ENCODE measurements at places on chromosomes 1 and 21. TPM values are rescaled to one million over a fixed set of nuclear protein-coding genes. Genes with fewer than 3 reads are reported as not detected.

DNA sequence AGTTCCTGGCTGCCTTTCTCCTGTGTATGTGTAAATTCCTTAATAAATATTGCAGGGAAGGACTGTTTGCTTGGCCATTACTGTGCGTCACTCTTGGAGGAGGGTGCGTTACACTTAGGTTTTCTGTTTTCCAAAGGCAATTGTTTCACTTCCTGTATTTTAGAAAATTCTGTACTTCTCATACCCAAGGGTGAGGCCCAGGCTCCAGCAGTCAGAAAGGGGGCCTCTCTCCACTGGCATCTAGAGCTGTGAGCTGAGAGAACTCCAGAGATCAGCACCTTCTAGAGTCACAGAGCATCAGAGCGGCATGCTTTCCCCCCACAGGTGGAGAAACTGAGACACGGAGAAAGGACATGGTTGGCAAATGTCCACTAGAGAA is 27.0 kb upstream of the ZFP69B start:
- DNase-seq: no peak

- DNase-seq: no peak
Observed at GRCh38 chr21:29656504-29657239, 283.1 kb downstream of the GRIK1 start.

The GPR161 gene
- total RNA-seq: 38.5 TPM

DNA sequence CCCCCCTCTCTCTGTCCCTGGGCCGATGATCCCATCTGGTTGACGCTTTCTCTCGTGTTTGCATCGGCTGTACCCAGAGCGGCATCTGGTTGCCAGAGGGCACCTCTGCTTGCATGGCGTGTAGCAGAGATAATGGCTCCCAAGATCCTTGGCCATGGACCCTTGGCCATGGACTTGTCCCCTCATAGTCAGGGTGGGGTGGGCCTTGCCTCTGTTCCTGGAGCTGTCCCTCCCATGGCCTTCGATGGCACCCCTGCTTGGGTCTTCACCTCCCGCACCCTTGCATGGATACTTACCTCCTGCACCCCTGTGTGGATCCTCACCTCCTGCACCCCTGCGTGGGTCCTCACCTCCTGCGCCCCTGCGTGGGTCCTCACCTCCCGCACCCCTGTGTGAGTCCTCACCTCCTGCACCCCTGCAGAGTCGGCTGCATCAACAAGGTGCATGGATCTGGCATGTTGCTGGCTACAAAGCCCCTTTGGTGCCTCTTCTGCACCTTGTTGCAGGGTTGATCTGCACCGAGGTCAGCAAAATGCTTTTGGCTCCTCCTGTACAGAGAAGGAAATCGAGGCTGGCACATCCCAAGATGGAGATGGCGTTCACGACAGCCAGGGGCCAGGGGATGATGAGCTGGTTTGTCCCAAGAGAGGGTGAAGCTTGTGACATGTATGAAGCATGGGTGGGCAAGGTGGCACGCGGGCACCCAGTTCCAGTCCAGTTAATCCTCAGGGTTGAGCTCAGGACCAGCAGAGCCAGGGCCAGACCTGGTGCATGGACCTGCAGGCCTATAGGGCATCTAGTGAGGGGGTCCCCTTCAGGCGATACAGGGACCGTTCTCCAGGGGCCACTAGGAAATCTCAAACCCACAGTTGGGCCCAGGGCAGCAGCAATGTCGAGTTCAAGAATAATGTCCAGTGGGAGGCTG is 46.1 kb upstream of the C1orf174 start:
- DNase-seq: no peak

GRCh38 chr1:4366091-4366490 is 288.3 kb upstream of the AJAP1 start:
- no peak for DNase-seq

DNA sequence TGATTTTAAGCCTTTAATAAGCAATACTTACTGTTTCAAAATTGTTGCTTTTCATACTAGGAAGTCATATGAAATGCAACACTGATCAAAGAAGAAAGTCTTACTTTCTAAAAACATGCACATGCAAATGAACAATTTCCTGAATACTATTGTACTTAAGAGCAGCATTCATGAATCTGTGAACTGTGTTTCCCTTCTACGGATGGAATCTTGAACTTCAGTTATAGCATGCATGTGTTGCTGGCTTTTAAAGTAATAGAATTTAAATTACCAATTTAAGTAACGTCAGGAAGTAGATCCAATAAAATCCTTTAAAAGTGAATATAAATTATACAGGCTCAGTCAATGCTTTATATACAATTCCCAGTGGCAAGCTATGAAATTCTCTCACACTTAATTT is 348.9 kb downstream of the KCNT2 start:
- no peak for DNase-seq

The LCE2C gene
- total RNA-seq: not detected

The MMP23B gene
- 4.8 TPM for total RNA-seq

GRCh38 chr1:68528243-68528642 is 31.4 kb upstream of the DEPDC1 start:
- DNase-seq: no peak

The ADCY10 gene
- total RNA-seq: 0.94 TPM

The CYYR1 gene
- total RNA-seq: 4.7 TPM

GRCh38 chr1:31418626-31419323 is 5.8 kb downstream of the SERINC2 start:
- DNase-seq: no peak

GRCh38 chr1:236741753-236742152 is 53.3 kb upstream of the MTR start:
- no peak for DNase-seq

The ADAM30 gene
- total RNA-seq: not detected

GRCh38 chr1:54950006-54950368 is 30.4 kb upstream of the TMEM61 start:
- DNase-seq: no peak

The SLC26A9 gene
- not detected for total RNA-seq

DNA sequence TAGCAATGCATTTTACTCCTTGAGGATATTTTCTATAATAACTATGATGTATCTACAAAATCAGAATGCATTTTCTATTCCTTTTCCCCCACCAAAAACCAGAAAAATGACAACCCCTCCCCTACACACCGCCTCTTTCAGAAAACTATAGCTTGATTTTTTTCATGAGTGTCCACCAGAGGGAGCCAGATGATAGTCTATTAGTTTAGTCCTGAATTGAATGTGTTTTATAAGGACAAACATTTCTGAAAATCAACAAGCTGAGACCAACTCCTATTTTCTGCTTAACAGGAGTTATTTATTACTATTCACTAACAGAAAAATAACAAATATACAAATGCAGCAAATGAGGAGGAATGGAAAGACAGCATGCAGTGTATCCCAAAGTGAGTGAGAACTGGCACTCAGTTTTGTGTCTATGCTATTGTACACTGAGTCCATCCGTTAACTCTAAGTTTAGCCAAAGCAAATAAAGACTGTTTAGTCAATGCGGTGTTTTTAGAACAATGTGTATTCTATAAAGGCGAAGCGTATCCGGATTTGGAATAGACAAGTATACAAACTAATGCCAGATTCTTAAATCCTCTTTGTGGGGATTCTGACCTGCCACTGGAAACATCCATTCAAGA is 182.6 kb downstream of the VAV3 start:
- DNase-seq: no peak

The AUNIP gene
- 1.3 TPM for total RNA-seq

The NTMT2 gene
- total RNA-seq: not detected

GRCh38 chr1:42767510-42768000 is 506 bp downstream of the C1orf50 start:
- DNase-seq: no peak

The SPATA46 gene
- not detected for total RNA-seq

GRCh38 chr1:97245682-97246081 is 524.1 kb downstream of the PTBP2 start:
- DNase-seq: no peak

- DNase-seq: no peak
Observed at GRCh38 chr21:42057851-42058437, 13.2 kb upstream of the UMODL1 start.

The GNAT2 gene
- not detected for total RNA-seq

- DNase-seq: no peak
Observed at GRCh38 chr1:225044258-225044657, 114.8 kb downstream of the DNAH14 start.

The AMPD1 gene
- total RNA-seq: not detected

DNA sequence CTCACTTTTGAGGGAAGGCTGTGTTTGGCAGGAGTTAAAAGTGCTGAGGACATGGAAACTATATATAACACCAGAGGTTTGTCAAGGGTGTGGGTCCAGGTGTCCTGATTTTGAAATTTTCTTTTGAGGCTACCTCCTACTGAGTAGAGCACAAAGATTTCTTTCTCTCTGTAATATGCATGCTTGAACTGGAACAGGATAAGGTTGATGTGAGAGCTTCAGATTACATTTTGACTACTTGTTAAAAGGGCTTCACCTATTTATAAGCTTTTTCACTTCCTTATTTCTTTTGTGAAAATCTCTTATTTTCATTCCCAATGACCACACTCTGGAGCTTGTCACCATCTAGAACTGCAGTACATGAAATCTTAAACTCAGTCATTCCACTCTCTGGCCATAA is 59.8 kb upstream of the PLA2G4A start:
- DNase-seq: no peak

DNA sequence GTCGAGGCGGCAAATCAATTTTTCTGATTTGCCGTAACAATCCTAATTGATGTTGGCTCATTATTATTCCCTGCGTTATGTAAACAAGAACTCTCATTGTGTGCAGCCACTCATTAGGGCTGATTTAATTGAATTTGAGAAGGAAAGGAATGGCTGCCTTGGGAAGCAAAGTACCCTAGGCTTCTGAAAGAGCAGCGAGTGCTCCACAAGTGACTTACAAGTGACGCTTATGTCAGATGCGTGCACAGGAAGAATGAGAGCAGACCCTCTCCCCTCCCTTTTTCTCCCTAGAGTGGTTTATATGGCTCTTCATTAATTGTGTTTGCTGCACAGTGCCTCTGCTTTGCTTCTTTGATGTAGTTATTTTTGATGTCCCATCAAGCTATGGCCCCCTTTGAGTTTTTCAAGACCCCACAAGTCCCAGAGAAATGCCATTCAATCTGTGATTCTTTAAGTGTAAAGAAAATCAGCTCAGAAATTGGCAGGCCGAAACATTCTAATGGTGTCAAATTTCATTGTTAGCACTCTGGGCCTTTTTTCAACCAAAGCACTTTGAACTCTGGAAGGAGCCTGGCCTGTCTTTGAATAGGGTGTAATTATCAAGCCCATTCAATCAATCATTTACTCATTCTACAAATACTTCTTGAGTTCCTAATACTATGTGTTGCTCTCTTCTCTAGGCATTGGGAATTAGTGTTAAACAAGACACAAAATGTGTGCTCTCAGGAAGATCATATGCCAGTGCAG is 86.8 kb upstream of the VAV3 start:
- DNase-seq: no peak

The CRYAA gene
- total RNA-seq: not detected

The CLCNKB gene
- 0.34 TPM for total RNA-seq

The WNT2B gene
- 2.3 TPM for total RNA-seq

The S100A5 gene
- total RNA-seq: 1.0 TPM

- no peak for DNase-seq
Observed at GRCh38 chr1:245026247-245026646, 128.5 kb upstream of the KIF26B start.

DNA sequence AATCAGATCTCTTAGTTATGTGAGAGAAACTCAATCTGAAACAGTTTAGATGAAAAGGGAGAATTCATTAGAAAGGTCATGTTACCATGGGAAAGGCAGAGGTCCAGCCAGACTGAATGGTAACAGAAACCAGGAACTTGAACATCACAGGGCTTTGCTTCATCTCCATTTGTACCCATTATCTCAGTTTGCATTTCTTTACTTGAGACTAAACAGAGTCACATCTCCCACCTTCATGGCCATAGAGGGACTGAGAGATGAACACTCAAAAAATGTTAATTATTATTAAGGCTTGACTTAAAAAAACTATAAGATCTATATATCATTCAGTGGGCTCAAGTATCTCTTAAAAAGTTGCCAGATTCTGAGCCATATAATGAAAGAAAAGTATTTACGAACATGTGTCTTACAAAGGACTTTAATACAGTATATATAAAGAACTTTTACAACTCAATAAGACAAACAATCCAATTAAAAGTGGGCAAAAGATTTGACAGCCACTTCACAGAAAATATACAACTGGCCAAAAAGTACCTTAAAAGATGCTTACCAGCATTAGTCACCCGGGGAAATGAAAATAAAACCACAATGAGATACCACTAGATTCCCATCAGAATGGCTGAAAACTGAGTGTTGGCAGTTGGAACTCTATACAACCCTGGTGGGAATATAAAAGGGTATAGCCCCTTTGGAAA is 13.2 kb downstream of the KYAT3 start:
- DNase-seq: no peak

GRCh38 chr1:25692560-25692959 is 76.0 kb downstream of the MAN1C1 start:
- DNase-seq: no peak

GRCh38 chr1:1199141-1199960 is 7.0 kb downstream of the TNFRSF18 start:
- DNase-seq: no peak

GRCh38 chr1:51990478-51990965 is at the start of gene RAB3B:
Gene RAB3B (minus strand): TSS chr1:51990700. CDS start chr1:51977117, 13,583 bp downstream.
- peak; percentile 92 for DNase-seq

The NFIA gene
- total RNA-seq: 43.3 TPM

DNA sequence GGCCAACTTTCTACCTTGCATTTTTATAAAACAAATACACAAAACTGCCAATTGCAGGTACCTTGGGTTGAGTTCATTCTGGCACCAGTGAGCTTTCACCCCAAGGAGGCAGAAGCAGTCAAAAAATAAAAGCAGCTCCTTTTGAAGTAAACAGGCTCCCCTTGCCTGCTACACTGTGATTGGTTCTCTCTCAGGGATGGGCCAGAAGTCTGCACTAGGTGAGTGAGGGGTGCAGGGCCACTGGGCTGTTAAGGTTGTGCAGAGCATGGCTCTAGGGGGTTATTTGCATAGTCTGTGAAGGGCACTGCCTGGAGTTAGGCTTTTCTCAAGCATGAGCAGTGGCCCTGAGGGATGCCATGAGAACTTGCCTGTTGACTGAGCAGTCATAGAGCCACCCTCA is 39.1 kb downstream of the AKNAD1 start:
- no peak for DNase-seq
